Activated naive CD4-positive, alpha-beta T cell treated with anti-CD3 and anti-CD28 coated beads, Interleukin-2, amount 50 U/mL, for 16 hours (primary cell): ENCODE measurements at places on chromosomes 16 and 17.

DNA sequence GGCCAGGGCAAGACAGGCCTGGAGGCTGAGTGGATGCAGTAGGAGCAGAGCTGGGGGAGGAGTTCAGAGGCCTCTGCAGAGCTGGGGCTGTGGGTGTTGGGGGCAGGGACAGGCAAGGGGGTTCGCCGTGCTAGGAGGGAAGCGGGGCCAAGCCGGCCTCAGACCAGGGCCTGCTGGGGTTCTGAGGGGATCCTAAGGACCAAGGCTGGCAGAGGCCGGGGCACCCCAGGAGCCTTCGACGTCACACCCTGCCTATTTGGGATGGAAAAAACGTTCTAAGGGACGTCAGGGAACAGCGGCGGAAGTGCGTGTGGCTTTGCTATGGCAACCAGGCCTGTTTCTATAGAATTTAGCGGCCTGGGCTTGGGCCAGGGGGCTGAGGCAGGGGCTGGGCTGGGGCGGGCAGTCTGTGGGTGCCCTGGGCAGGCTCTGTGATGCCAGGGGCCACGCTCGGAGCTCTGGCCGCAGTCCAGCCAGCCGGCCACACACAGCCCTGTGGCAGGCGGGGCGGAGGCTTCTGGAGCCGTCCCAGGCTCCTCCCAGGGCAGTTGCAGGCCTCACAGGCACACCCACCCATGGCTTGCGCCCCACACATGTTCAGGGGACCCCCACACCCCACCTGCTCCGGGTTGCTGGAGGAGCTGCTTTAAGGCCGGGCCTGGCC lies 3.7 kb downstream of the TRAF7 start:
- no peak for DNase-seq

- DNase-seq = no peak
These were observed 88.4 kb downstream of the USP32 start for GRCh38 chr17:60303406-60304099.

GRCh38 chr16:4846901-4847773 lies at the start of the genes GLYR1 and UBN1:
TSS of gene GLYR1 (minus strand) at chr16:4847288. CDS start at chr16:4847265, 23 bp downstream.
TSS of gene UBN1 (plus strand) at chr16:4847481. CDS start at chr16:4852918, 5,437 bp downstream.
- peak; percentile 100 for DNase-seq

DNA sequence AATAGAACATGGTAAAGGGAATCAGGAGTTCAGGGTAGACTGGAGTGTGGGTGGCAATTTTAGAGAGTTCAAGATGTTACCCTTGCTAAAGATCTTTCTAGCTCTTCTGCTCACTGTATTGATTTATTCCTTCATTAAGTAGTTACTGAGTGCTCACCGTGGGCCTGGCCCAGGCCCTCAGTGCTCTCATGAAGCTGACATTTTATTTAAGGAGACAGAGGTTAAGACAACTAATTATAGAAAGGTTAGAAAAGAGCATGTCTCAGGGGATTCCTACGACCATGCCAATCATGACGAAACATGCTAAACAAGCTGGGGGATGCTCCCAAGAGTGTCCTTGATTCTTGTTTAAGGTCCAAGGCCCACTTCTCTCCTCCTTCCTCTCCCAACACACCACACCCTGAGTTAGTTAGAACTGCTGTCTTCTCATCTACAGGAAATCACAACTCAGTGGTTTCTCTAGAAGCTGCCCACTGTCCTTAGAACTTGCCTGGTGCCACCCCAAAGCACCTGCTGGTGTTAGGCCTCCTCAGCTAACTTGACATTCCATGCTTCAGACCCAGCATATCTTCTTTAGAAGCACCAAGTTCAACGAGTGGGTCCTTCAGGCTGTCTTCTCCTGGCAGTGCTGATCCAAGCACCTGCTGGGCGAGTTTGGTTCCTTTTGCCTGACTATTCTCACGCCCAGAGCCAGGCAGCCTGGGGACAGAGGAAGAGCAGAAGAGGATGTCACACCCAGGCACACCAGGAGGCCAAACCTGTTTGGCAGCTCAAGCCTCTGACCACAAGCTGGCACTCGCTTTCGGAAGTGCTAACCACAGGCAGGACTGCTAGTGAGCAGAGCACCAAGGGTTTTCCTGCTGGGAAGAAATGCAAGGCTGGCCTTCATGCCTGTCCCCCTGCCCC lies 79.0 kb downstream of the GAS7 start:
- DNase-seq = no peak

- no peak for DNase-seq
These were observed 33.6 kb downstream of the NKD1 start for GRCh38 chr16:50581845-50582244.

- DNase-seq = no peak
These were observed 13.7 kb downstream of the HOXB4 start for GRCh38 chr17:48564188-48565021.

DNA sequence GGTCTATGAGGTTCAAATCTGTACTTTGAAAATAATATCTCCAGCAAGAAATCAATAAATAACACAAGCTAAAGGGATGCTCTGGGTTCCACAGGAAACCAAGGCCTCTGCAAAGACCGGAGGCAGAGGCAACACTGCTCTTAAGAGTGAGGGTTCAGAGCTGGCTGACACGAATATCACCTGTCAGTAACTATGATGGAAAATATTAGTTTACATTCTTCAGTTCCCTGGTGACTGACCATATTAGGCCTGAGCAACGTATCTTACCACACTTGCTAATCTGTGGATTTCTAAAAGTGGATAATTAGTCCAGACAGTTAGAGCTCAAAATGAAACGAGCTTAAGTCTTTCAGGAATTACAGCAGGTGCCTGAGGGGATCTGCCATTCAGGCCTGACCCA lies 459.3 kb downstream of the HS3ST3B1 start:
- no peak for DNase-seq

GRCh38 chr17:7774055-7774521 lies 56.5 kb downstream of the DNAH2 start:
- no peak for DNase-seq

DNA sequence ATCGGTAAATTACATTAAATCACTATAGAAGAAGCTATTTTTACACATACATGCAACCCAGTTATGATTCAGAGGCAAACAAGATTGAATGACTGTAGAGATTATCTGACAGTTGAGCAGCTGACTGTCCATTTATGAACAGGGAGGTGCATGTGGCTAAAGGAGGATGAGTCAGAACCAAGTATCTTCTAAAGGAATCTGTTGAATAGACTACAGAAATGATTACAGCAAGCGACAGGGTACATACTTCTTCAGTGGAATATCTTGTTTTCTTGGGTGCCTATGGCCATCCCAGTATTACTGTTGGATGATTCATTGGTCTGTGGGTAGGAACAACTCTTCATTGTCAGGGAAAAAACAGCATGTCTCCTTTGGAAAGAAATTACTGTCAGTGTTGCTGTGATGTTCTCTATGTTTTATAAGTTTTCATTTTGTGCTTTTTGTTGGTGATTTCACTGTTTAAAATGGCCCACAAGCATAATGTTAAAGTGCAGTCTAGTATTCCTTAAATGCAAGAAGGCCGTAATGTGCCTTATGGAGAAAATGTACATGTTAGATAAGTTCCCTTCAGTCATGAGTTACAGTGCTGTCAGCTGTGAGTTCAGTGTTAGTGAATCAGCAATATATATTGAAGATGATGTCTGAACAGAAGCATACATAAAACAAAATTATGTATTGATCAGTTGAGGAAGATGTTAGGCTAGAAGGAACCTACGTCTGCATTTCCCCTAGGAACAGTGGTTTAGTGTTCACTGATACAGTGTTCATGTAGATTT lies 27.0 kb downstream of the CBFB start:
- no peak for DNase-seq

- DNase-seq = no peak
These were observed 1.8 kb downstream of the ITGAX start for GRCh38 chr16:31356566-31357323.

GRCh38 chr17:46764709-46765401 lies 53.6 kb downstream of the WNT3 start:
- DNase-seq = no peak

GRCh38 chr16:897200-897543 lies 73.6 kb downstream of the LMF1 start:
- DNase-seq = no peak

- no peak for DNase-seq
These were observed 3.7 kb downstream of the TXNDC11 start for GRCh38 chr16:11738742-11739544.

DNA sequence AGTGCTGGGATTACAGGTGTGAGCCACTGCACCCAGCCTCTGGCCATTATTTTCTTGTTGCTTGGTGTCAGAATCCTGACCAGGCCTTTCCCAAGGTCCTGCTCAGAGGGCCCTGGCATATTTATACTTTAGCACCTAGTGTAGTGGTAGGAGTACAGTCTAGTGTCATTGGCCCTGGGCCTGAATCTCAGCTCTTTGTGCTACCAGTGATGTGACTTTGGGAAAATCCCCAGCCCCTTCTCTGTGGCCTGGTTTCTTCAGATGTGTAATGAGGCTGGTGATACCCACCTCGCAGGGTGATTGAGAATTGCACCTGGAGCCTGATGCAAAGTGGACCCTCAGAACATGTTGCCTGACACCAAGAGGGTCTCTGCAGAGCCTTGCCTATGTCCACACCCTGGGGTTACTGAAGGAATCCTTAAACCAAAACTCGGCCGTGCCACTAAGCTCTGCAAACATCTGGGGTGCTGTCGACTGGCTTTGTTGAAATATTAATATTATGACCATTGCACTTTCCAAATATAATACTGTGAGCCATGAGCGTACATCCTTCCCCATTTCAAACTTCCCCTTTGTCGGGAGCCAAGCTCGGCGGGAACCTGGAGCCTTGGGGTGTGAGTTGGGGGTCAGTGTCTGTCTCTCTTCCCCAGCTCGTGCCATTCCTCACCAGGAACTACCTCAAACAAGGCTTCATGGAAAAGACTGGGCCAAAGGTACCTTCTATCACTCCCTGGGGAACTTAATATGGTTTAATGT lies 18.0 kb upstream of the RNF135 start:
- DNase-seq = no peak
